ENCODE measurements at places on chromosomes 11 and 22. TPM values are rescaled to one million over a fixed set of nuclear protein-coding genes. Genes with fewer than 3 reads are reported as not detected.

The SPA17 gene
- 1.5 TPM for total RNA-seq

The IGLL5 gene
- total RNA-seq: 2.6 TPM

The PATE2 gene
- total RNA-seq: not detected

The WNT11 gene
- total RNA-seq: 13.0 TPM

The MUC6 gene
- total RNA-seq: 1.1 TPM

The POU2AF1 gene
- 2.0 TPM for total RNA-seq

The OR4C46 gene
- not detected for total RNA-seq

The INPP5J gene
- not detected for total RNA-seq

The C11orf16 gene
- not detected for total RNA-seq

The AMOTL1 gene
- total RNA-seq: 9.1 TPM

The DRD4 gene
- 0.90 TPM for total RNA-seq

The ASCL2 gene
- total RNA-seq: 0.60 TPM

The SERPING1 gene
- 2,167 TPM for total RNA-seq

The B3GAT1 gene
- total RNA-seq: 4.0 TPM

The MUC5AC gene
- total RNA-seq: not detected

The OR8G5 gene
- not detected for total RNA-seq

The RBM14 gene
- total RNA-seq: 25.1 TPM

The GAB4 gene
- total RNA-seq: not detected

The GGT5 gene
- 8.5 TPM for total RNA-seq

The MYH9 gene
- total RNA-seq: 435 TPM

The MICAL2 gene
- total RNA-seq: 35.8 TPM

The SELENOO gene
- 57.3 TPM for total RNA-seq

The OR5AK2 gene
- total RNA-seq: not detected

The DDIAS gene
- 2.1 TPM for total RNA-seq

The ARHGAP8 gene
- 1.0 TPM for total RNA-seq

The PGA5 gene
- total RNA-seq: not detected

The ZNRF3 gene
- total RNA-seq: 9.2 TPM

The HPX gene
- 4,649 TPM for total RNA-seq

The ASPHD2 gene
- not detected for total RNA-seq

The TMEM132A gene
- 2.7 TPM for total RNA-seq

The TMEM191B gene
- total RNA-seq: 0.17 TPM

The SCGB1A1 gene
- not detected for total RNA-seq

The GPR83 gene
- total RNA-seq: 0.06 TPM

The IFITM1 gene
- total RNA-seq: 15.7 TPM

The DEPDC5 gene
- 22.9 TPM for total RNA-seq

The HOATZ gene
- total RNA-seq: not detected

The IGF2 gene
- 244 TPM for total RNA-seq

The FZD4 gene
- total RNA-seq: 15.7 TPM

The PRG3 gene
- not detected for total RNA-seq

The DNAJB7 gene
- total RNA-seq: not detected

The UBE2L3 gene
- total RNA-seq: 18.3 TPM
